ENCODE measurements at places on chromosomes 11 and 22.

DNA sequence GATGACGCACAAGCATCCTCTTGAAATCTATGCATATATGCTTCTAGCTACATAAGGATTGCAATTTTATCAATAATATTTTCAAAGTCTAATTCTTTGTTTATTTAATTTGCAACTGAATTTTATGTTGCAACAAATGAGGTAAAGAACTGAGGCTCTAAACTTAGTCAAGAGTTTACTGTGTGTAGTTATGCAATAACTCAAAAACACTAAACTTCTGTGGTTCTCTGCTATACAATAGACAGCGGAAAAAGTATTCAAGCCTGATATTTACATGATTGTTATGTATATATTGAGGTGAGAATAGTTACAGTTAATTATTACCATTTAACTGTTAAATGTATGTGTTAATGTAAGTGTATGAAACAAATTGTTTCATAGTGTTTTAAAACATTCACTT lies 32.9 kb downstream of the MSANTD4 start:
- no peak for DNase-seq

- peak; percentile 90 for DNase-seq
These were observed 49.5 kb downstream of the PACS1 start for GRCh38 chr11:66119348-66120133.

DNA sequence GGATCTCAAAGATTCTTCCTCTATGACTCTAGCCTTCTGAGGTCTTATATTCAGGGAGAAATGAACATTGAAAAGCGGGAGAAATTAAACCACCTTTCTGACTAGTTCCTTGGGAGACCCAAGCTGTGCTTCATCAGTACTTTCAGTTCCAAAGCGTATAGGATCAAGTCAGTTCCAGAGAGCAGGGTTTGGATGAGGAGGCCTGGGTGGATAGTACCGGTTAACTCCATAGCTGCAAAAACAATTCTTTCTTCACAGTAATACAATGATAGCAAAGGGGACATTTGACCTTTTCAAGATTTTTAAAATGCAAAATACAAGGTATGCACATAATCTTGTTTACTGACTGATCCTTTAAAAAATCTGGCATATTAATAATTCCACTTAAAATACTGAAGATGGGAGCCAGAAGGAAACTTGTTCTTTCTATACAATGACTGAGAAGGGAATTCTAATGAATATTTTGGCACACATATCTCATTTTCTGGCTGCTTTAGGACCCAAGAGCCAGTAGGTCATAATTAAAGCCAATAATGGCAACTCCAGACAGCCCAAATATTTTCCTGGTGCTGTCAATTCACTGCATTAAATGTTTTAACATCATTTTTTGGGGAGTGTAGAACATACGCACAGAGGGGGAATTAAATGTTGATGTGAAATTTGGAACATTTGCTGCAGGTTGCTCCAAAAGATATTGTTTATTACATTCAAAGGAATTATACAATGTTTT lies 16.0 kb downstream of the ADM start:
- DNase-seq: no peak

- DNase-seq: no peak
These were observed 40.6 kb downstream of the LHFPL7 start for GRCh38 chr22:24905909-24906308.

- DNase-seq: peak; percentile 57
These were observed 58.3 kb downstream of the TYR start for GRCh38 chr11:89235976-89236375.

- DNase-seq: no peak
These were observed 11.6 kb upstream of the PDE2A start for GRCh38 chr11:72685560-72686480.

DNA sequence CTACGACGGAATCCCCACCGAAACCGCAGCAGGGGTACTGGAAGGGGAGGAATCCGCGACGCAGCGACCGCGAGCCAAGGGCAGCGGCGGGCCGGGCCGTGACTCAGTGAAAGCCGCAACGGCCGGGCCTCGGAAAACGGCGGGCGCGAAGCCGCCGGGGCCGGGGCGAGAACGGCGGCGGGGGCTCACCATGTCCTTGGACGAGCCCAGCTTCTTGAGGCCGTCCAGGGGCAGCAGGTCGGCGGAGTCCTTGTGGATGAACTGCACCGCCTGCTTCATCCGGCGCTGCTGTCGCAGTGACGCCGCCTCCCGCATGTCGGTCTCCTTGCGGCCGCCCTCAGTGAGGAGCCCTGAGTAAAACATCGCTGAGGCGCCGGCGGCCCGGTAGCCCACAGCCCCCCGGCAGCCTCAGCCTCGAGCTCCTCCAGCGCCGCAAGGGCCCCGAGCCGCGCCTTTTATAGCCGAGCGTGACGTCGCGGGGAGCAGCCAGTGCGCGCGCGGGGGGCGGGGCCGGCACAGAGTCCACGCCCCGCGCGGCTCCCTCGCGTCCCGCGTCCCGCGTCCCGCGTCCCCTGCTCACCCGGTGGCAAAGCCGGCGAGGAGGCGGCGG lies at the start of gene NRIP3:
TSS of gene NRIP3 (minus strand) at position 429 of the 610 bp plus-strand sequence. CDS start at position 363, 66 bp downstream.
- peak; percentile 67 for DNase-seq

DNA sequence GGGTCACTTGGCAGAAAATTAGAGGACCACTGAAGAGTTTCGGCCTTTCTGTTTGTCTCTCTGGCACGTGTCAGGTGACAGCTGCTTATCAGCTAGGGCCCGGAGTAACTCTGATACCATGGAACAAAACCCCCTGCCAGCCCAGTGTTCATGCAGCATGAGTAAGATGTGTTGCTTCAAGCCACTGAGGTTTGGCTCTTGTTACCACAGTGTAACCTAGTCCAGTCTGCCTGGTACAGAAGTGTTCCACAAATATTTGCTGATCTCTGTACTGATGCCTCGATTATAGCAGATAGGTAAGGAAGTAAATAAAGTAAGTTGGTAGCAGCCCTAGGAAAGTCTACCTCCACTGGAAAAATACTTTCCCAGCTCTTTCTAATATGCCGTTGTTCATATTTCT lies 20.5 kb upstream of the ETS1 start:
- DNase-seq: no peak

GRCh38 chr11:77440678-77441077 lies 33.2 kb downstream of the PAK1 start:
- no peak for DNase-seq

GRCh38 chr11:105548359-105548758 lies 61.5 kb upstream of the GRIA4 start:
- DNase-seq: no peak

DNA sequence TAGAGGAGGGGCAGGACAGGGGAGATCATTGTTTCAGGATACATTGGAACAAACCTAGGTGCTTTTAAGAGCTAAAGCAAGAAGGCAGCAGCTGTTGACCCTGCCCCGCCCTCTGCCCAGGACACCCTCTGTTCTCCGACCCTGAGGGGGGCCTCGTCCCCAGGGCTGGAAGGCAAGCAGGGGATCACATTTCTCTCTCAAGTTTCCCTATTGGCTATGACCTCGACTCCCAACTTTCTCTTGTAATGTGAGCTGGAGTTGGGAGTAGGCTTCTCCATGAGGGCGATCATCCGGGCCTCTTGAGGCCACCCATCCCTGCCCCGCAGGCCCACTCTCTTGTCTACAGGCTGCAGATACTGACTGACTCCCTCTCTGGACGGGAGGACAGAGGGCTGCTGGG lies 37.7 kb downstream of the DSCAML1 start:
- DNase-seq: no peak

- DNase-seq: no peak
These were observed 30.0 kb downstream of the NAT10 start for GRCh38 chr11:34135439-34135838.

GRCh38 chr11:64560941-64561340 lies 30.1 kb upstream of the SLC22A12 start:
- DNase-seq: no peak

- DNase-seq: peak; percentile 52
These were observed 199.3 kb downstream of the PGR start for GRCh38 chr11:100930185-100930778.

GRCh38 chr11:6941970-6942369 lies 15.7 kb downstream of the ZNF215 start:
- no peak for DNase-seq

DNA sequence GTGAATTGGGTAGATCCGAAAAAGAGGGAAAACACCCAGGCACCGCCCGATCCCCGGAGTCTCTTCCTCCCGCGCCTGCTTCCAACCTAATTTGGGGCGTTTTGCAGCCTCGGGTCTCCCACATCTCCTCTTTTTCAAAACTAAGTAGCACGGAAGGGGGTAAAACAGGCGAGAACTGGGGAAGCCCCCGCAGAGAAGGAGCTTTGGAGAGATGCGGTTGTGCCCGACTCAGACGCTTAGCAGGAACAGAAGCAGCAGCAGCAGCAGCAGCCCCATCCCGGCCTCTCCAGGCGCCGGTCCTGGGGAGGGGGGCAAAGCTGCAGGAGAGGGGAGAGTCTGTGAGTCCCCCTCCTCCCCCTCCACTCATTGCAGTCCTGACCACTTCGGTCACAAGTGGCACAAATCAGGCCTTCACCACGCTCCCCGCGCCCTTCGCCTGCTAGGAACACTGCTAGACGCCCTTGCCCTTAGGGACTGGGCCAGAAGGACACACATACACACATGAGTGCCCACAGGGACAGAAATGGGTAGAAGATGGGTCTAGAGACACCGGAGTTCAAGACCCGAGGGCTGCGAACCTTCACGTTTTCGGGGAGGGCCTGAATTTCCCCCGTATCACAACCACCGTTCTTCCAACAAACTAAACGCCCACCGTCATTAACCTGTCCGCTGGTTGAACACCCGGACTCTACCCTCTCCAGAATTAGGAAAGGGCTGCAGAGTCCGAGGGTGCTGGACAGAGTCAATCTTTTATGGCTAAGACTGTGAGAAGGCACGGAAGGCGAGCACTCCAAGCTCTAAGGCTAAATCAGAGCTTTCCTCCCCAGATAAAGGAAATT lies 98.3 kb upstream of the HSD17B12 start:
- DNase-seq: no peak

DNA sequence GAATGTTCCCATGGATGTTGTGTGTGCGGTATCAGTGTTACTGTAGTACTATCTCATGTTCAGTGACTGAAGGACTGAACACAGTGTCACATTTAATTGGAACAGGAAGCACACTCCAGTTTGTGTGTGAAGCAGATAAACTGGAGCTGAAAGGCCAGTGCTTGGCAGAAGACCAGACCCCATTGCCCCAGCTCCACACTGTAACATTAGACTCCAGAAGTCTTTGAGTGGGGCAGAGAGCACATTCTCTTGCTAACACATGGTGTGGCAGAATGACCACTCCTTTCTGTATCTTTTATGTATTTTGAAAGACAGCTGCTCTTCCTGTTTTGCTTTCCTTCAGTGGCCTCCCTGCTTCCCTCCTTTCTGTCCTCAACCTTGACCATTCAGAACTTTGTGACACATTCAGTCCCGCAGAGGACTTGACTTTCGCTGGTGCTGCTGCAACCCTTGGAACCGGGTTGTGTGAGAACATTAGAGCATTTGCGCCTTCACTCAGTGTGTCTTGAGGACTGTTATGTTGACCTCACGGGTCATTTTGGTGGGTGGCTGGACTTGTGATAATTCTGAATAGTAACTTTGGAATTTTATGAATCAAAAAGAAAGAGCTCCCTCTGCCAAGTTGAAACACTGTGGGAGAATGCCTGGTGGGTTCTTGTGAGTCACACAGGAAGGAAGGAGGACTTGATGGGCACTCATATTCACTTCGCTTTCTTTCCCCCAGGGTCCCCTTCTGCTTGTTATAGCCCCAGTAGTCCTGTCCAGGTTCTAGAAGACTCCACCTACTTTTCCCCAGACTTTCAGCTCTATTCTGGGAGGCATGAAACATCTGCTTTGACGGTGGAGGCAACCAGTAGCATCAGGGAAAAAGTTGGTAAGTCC lies 26.4 kb downstream of the AMOTL1 start:
- peak; percentile 99 for DNase-seq

- no peak for DNase-seq
These were observed 37.8 kb upstream of the GRAMD4 start for GRCh38 chr22:46582281-46582933.

DNA sequence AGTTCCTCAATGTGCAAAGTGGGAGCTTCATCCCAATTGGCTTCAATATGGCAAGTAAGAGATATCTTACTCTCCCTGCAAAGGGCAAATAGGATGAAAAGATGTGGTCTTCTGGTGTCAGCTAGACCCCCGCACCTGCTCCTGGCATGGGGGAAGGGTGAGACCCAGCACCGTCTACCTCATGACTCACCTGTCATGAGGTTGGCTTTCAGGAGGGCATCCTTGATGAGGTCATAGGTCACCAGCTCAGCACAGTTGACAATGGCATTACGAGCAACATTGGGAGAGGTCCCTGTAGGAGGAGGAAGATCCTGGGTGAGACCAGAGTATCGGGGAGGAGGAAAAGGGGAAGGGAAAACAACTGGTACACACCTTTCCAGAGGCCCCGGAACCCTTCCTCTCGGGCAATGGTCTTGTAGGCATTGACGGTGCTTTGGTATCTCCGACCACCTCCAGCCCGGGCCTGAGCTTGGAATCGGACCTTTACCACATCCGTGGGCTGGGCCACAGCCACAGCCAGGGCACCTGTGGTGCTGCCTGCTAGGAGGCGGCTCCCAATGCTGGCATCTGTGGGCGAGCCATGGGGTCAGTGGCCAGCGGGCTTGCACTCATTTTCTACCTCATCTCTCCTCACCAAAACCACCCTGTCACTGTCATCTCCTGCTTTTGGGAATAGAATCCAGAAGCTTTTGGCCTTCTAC lies 6.0 kb downstream of the UCP2 start:
- DNase-seq: no peak

GRCh38 chr11:101126551-101127196 lies 2.9 kb downstream of the PGR start:
- DNase-seq: no peak

DNA sequence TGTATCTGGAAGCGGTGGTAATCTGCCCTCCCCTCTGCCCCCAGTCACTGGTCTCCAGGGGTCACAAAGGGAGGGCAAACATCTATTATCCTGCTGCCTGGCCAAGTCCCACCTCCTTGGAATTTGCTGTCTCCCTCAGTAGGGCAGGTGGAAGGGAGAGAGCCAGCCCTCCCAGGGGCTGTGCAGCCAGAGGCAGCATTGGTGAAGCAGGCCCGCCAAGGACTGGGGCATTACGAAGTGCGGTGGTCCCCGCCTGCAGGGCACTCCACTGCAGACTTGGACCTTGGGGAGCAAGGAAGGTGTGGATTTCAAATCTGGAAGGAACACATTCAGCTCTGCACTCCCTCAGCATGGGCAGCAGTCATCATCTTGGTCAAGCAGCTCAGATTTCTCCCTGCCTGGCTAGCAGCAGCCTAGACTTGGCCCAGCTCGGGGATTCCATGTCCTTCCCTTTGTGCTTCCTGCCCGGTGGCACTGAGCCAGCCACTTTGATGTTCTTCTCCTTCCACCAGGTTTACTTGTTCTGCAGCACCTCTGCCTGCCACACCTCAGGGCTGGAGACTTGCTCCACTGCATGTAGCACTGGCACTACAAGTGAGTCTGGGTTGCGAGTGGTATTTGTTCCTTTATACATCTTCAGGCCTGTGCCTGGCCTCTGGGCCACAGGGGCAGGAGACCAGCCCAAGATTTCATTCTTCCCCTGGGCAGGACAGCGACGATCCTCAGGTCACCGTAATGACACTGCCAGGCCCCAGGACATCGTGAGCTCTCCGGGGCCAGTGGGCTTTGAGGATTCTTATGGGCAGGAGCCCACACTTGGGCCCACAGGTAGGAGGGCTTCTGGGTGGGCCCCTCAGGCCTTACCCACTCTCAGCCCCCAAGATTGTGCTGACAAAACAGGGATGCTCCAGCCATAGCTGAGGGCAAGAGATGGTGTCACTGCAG lies 7.4 kb downstream of the ZP1 start:
- no peak for DNase-seq
